ENCODE measurements at places on chromosomes 1 and 21. TPM values are rescaled to one million over a fixed set of nuclear protein-coding genes. Genes with fewer than 3 reads are reported as not detected.
A peak's percentile ranks its signal among the peaks of the same experiment; 100 is the strongest.

Gene TSPEAR
- total RNA-seq: not detected

Gene CCDC27
- not detected for total RNA-seq

Gene CACHD1
- total RNA-seq: 8.5 TPM

Gene C4BPB
- not detected for total RNA-seq

Gene FCRL1
- total RNA-seq: not detected

Gene TMCC2
- 11.9 TPM for total RNA-seq

Gene NLRP3
- 1.3 TPM for total RNA-seq

- H3K4me3 ChIP-seq: no peak overlapping the region
- peak; percentile 85 for DNase-seq
- no peaks in the 10 kb centered on the region for H3K4me1 ChIP-seq
- H3K27me3 ChIP-seq: no peaks in the 10 kb centered on the region
- no peaks in the 10 kb centered on the region for H3K36me3 ChIP-seq
- no peak overlapping the region for H3K27ac ChIP-seq
These were observed 21.9 kb downstream of the RD3 start for GRCh38 chr1:211469938-211470529.

- DNase-seq: no peak
- peaks cover 23% of the 10 kb centered on the region for H3K4me1 ChIP-seq
- peaks cover 17% of the 10 kb centered on the region for H3K36me3 ChIP-seq
- H3K27me3 ChIP-seq: no peaks in the 10 kb centered on the region
- no peak overlapping the region for H3K27ac ChIP-seq
- no peak overlapping the region for H3K4me3 ChIP-seq
These were observed 101.2 kb downstream of the FNBP1L start for GRCh38 chr1:93549131-93549530.

GRCh38 chr1:212606395-212607205 lies 2.0 kb upstream of the ATF3 start:
- peaks cover 40% of the 10 kb centered on the region for H3K4me1 ChIP-seq
- peaks cover 8% of the 10 kb centered on the region for H3K27me3 ChIP-seq
- peak overlapping the region; percentile 81 for H3K27ac ChIP-seq
- H3K4me3 ChIP-seq: peak overlapping the region; percentile 73
- no peaks in the 10 kb centered on the region for H3K36me3 ChIP-seq

DNA sequence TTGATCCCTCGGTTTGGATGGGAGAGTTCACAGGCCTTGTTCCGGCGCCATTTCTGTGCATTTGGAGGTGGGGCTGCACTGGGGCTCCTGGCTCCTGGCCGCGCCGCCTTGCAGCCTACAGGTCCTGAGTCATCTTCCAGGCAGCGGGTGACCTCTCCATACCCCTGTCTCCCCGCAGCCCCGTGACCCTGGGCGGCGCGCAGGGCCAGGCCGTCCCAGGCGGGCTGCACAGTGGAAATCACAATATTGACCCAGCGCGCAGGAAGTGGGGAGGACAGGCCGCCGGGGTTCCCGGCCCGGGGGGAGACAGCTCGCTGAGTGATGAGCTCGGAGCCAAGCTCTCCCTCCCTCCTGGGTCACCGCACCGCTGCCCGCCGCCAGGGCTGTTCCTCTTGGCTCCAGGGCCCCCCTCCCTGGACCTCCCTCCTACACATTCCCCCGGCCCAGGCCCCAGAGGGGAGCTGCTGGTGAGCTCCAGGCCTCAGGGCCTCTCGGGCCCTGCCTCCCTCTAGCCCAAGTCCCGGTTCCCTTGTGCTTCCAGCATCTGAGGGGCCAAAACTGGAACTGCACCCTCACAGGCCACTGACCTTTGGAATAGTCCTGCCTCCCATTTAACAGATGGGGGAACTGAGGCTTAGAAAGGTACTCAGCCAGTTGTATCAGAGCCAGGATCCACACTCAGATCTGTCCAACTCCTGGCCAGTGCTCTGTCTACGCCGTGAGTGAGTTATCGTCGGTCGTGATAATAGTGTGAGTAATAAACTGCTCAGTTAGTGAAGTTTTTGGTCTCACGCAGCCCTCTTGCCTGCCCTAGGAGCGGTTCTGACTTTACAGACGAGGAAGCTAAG lies 142.9 kb upstream of the WNT4 start:
- H3K27me3 ChIP-seq: no peaks in the 10 kb centered on the region
- H3K27ac ChIP-seq: no peak overlapping the region
- no peaks in the 10 kb centered on the region for H3K36me3 ChIP-seq
- no peak overlapping the region for H3K4me3 ChIP-seq
- DNase-seq: no peak

- no peaks in the 10 kb centered on the region for H3K27me3 ChIP-seq
- DNase-seq: no peak
- H3K36me3 ChIP-seq: no peaks in the 10 kb centered on the region
These were observed 11.4 kb upstream of the FAM163A start for GRCh38 chr1:179731643-179732042.

DNA sequence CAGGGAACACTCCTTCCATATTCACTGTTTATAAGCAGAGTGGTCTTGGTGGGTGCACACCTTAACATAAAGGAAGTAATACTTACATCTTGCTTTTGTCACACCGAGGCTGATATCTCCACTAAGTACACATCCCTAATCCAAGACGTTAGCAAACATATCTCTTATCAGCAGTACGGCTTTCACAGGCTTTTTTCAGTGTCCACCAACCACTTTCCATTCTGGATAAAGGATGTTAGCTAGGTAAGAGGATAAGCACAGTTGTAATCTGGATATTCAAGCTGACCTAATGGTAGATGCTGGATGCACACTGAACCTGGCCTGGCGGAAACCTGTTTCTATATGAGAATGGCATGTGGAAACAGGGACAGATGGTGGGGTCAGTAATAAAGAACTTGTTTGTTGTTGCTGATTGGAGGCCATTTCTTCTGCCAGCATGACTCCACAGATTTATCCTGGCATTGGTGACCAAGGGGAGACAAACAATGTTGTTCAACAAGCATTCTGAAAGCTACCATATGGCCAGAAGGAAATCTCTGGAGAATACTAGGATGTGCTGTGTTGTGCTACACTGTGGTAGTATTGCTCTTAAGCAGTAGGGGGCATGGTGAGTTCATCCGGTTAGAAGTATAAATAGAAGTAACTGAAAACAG lies 416.4 kb downstream of the PTBP2 start:
- H3K36me3 ChIP-seq: no peaks in the 10 kb centered on the region
- H3K4me1 ChIP-seq: peaks cover 8% of the 10 kb centered on the region
- no peaks in the 10 kb centered on the region for H3K27me3 ChIP-seq
- peak overlapping the region; percentile 23 for H3K4me3 ChIP-seq
- H3K27ac ChIP-seq: no peak overlapping the region

- peaks cover 32% of the 10 kb centered on the region for H3K4me1 ChIP-seq
- no peaks in the 10 kb centered on the region for H3K27me3 ChIP-seq
- DNase-seq: no peak
These were observed 330.8 kb downstream of the NPHP4 start for GRCh38 chr1:5661196-5662085.

- no peak overlapping the region for H3K27ac ChIP-seq
- no peaks in the 10 kb centered on the region for H3K27me3 ChIP-seq
- no peak overlapping the region for H3K4me3 ChIP-seq
- H3K4me1 ChIP-seq: no peaks in the 10 kb centered on the region
These were observed 8.1 kb downstream of the SELENOF start for GRCh38 chr1:86905875-86906274.

- H3K36me3 ChIP-seq: no peaks in the 10 kb centered on the region
- no peaks in the 10 kb centered on the region for H3K4me1 ChIP-seq
- H3K4me3 ChIP-seq: no peak overlapping the region
- no peak for DNase-seq
These were observed 142.3 kb upstream of the COL6A1 start for GRCh38 chr21:45839274-45839673.

DNA sequence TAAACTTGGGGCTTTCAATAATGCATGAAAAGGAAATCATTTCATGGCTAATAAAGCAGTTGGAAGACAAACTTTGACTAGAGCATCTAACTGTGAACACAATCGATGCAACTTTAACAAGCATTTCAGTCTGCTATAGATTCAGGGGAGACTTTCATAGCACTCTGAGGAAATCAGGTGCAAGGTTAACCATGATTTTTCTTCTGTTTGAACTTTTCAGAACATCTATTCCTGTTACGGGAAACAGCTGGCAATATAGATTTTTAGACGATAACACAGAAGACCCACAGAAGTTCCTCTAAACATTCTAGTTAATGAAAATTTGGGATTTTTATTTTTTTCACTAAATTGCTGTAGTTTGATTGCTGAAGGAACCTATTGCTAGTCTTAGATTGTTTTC lies 177.3 kb downstream of the TRIM33 start:
- H3K4me3 ChIP-seq: no peak overlapping the region
- H3K27me3 ChIP-seq: no peaks in the 10 kb centered on the region
- H3K27ac ChIP-seq: no peak overlapping the region
- no peaks in the 10 kb centered on the region for H3K36me3 ChIP-seq
- no peaks in the 10 kb centered on the region for H3K4me1 ChIP-seq

DNA sequence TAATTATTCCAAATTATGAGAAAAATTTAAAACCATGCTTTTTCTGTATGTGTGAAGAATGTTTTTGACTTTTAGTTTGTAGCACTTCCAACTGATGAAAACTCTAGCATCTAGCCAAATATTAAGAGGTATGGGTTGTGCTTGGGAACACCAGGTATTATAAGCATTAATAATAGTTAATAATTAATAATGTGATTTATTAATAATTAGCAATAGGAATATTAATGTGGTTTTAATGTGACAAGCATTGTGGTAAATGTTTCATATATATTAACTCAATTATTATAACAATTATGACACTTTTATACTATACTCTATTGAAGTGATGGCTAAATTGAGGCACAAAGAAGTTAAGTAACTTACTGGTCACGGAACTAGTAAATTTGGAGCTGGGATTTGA lies 7.9 kb downstream of the SLC30A7 start:
- no peak for DNase-seq
- H3K4me1 ChIP-seq: no peaks in the 10 kb centered on the region
- peaks cover 25% of the 10 kb centered on the region for H3K36me3 ChIP-seq
- H3K4me3 ChIP-seq: no peak overlapping the region

- H3K4me1 ChIP-seq: no peaks in the 10 kb centered on the region
- H3K27ac ChIP-seq: no peak overlapping the region
These were observed 28.9 kb downstream of the LHX4 start for GRCh38 chr1:180258935-180259334.

DNA sequence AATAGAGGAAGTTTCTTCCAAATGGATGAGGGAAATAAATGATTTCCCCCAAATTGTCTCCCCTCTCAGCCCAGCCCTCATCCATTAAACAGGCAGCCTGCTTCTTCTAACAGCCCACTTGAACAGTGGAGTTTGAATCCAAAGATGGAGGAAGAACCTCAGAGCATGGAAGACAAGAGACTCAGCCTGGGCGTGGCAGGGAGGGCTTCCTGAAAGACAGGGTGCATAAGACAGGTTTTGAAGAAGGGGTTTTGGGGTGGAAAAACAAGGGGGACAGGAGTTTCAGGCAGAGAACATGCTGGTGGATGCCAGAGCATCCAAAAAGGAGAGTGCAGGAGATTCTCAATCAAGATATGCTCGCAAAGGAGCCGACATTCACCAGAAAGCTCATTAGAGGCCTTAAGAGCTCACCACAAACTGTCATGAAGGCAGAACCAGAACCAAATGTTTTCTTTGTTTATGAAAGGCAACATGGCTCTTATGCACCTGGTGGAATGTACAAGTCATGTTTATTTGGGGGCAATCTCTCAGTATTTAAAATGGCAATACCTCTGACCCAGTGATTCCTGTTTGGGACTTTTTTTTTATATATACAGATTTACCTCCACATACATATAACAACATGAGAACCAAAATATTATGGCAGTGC lies 26.5 kb upstream of the TSPEAR start:
- H3K4me3 ChIP-seq: no peak overlapping the region
- H3K36me3 ChIP-seq: no peaks in the 10 kb centered on the region
- H3K4me1 ChIP-seq: no peaks in the 10 kb centered on the region
- DNase-seq: no peak
- H3K27ac ChIP-seq: no peak overlapping the region

GRCh38 chr1:32878183-32878582 lies 7.5 kb upstream of the FNDC5 start:
- no peaks in the 10 kb centered on the region for H3K36me3 ChIP-seq
- H3K4me3 ChIP-seq: no peak overlapping the region
- DNase-seq: no peak
- no peaks in the 10 kb centered on the region for H3K27me3 ChIP-seq

GRCh38 chr1:27545876-27546275 lies 55.9 kb upstream of the WASF2 start:
- H3K4me3 ChIP-seq: no peak overlapping the region
- no peaks in the 10 kb centered on the region for H3K27me3 ChIP-seq
- H3K27ac ChIP-seq: peak overlapping the region; percentile 95
- peaks cover 43% of the 10 kb centered on the region for H3K36me3 ChIP-seq
- no peaks in the 10 kb centered on the region for H3K4me1 ChIP-seq
- DNase-seq: no peak

DNA sequence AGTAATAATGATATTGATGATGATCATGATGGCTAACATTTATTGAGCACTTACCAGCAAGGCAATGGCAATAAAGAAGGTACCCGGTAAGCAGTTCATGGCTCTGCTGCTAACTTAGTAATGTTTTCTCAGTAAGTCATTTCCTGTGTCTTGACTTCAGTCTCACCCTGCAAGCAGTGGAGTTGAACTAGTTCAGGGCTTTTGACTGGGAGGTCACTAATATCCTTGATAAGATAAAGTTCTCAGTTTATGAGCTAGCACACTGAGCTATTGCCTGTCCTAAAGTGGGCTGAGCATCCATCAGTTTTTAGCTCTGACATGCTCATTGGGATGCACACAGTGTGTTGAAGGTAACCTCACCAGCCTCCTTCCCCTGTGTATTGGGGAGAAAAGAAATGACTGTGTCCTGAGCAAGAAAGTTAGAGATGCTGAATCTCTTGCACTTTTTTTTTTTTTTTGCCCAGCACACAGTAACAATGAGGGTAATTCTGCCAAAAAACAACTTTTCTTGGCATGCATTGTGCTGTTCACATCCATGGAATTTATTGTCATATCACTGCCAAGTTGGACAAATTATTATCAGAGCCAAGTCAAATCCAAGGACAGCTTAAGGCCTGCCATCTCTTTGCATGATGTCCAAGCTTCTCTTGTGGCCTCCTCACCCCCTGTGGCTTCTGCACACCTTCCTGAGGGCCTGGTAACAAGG lies 55.5 kb upstream of the GADD45A start:
- H3K27me3 ChIP-seq: no peaks in the 10 kb centered on the region
- H3K27ac ChIP-seq: no peak overlapping the region
- H3K4me1 ChIP-seq: peaks cover 10% of the 10 kb centered on the region

- no peaks in the 10 kb centered on the region for H3K27me3 ChIP-seq
- H3K27ac ChIP-seq: no peak overlapping the region
- H3K4me1 ChIP-seq: no peaks in the 10 kb centered on the region
- H3K36me3 ChIP-seq: no peaks in the 10 kb centered on the region
- no peak overlapping the region for H3K4me3 ChIP-seq
These were observed 1287.4 kb upstream of the B3GALT2 start for GRCh38 chr1:194473766-194474165.

DNA sequence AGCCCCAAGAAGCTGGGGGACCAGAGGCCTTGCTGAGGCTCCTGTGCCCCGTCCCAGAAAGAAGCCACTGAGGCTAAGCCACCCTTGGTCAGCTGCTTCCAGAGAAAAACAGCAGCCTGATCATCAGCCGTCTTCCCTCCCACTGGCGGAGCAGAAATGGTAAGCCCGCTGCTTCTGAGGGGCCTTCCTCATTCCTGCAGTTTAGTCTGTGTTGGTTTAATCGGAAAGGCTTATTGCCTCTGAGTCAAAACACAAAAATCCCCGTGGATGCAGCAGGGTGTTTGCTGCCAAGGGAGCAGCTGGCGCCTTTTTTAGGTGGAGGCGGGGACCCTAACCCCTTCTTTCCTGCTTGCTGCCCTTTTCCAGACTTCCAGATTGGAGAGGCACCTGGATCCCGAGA lies 33.9 kb downstream of the SPSB1 start:
- H3K4me1 ChIP-seq: peaks cover 59% of the 10 kb centered on the region
- no peaks in the 10 kb centered on the region for H3K27me3 ChIP-seq
- DNase-seq: no peak
- no peak overlapping the region for H3K4me3 ChIP-seq

Data from right atrium auricular region (tissue), 2 donors.